GM23248 (cell line): ENCODE measurements at places on chromosomes 7 and 10. TPM values are rescaled to one million over a fixed set of nuclear protein-coding genes. Genes with fewer than 3 reads are reported as not detected.

DNA sequence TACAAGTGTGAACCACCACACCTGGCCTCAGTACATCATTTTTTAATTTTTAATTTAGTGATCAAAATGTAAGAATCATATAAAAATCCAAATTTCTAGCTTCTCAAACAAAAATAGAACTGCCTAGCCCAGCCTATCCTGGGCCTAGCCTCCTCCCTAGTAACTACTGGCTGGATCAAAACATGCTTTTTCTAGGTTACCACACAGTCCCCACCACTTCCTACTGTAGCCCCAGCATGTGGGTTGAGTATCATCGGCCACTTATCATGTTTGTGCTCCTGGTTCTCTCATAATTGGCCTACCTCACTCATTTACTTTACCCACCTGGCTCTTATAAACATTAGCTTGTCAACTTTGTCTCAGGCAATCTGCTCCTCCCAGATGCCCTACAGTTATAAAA, 52.9 kb downstream of the DNAJC12 start:
- peaks cover 1% of the 10 kb centered on the region; the same call in 1 of the 2 replicates for H3K4me1 ChIP-seq
- no peak for DNase-seq
- H3K27me3 ChIP-seq: no peaks in the 10 kb centered on the region; the same call in 1 of the 2 replicates
- H3K27ac ChIP-seq: no peak overlapping the region

- no peaks in the 10 kb centered on the region for H3K27me3 ChIP-seq
- H3K36me3 ChIP-seq: no peaks in the 10 kb centered on the region
- H3K27ac ChIP-seq: no peak overlapping the region
- H3K4me1 ChIP-seq: no peaks in the 10 kb centered on the region
Measured at GRCh38 chr7:48611993-48612392, 312.4 kb upstream of the CDC14C start.

DNA sequence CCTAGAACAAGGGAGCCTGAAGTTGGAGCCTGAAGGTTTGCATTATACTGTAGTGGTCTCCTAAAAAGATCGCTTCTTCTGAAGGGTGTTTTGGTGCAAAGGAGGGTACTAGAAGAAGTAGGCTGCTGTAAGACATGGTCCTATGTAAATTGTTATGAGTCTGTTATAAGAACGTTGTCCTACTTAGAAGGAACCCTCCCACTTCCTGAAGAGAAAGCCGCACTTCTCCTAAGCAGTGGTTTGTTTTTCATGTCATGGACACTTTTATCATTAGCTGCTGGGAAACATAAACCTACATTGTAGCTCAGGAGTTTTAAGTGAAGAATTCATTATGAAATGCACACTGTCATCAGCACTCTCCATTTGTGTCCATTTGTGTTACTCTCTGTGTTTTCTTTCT, 129.1 kb upstream of the ITGB1 start:
- no peaks in the 10 kb centered on the region for H3K4me1 ChIP-seq
- no peak overlapping the region for H3K27ac ChIP-seq
- H3K4me3 ChIP-seq: no peak overlapping the region
- DNase-seq: no peak

DNA sequence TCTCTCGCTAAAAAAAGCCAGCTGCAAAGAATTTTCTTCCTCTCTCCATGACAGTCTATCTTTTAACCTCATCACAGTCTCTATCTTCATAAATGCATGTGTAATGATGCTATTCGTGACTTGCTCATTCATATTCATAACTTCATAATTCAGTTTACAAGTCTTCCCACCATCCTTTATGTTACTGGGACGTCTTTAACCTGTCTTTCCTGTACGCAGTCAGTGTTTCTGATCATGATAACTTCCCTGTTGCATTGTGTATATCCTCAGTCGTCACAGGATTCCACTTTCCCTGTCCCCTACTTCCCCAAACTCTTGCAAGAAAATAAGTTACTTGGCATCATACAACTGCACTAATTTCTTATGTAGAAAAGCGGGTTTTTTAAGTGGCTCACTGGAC, 165.6 kb upstream of the ASAH2 start:
- DNase-seq: peak; percentile 23
- H3K4me3 ChIP-seq: peak overlapping the region; percentile 93
- H3K27me3 ChIP-seq: no peaks in the 10 kb centered on the region
- H3K36me3 ChIP-seq: no peaks in the 10 kb centered on the region

DNA sequence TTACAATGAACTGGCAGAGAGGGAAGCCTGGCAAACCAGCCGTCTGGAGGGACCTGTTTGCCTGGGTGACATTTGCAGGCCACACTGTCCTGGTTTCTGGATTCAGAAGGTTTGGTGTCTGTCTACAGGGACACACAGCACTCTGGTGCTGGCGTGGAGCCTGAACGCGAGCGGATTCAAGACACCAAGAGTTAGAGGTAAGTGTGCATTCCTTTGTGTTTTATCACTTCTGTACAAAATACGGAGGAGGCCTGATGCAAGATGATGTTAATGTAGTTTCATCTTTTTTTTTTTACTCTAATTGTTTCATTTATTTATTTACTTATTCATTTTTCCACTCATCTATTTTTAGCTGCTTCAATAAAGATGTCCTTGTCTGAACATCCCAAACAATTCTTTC, 485.3 kb upstream of the ADARB2 start:
- no peak overlapping the region for H3K4me3 ChIP-seq
- no peaks in the 10 kb centered on the region for H3K36me3 ChIP-seq
- no peak overlapping the region for H3K27ac ChIP-seq

GRCh38 chr7:25395976-25396375, 167.7 kb upstream of the NPVF start:
- no peak for DNase-seq
- H3K27ac ChIP-seq: no peak overlapping the region
- no peaks in the 10 kb centered on the region for H3K36me3 ChIP-seq
- H3K27me3 ChIP-seq: no peaks in the 10 kb centered on the region
- H3K4me1 ChIP-seq: no peaks in the 10 kb centered on the region

GRCh38 chr7:117654780-117655179, 175.0 kb downstream of the CFTR start:
- DNase-seq: no peak
- no peak overlapping the region for H3K27ac ChIP-seq
- H3K4me3 ChIP-seq: no peak overlapping the region
- H3K36me3 ChIP-seq: no peaks in the 10 kb centered on the region

GRCh38 chr10:118805146-118805545, 50.4 kb upstream of the CACUL1 start:
- H3K36me3 ChIP-seq: no peaks in the 10 kb centered on the region
- H3K4me1 ChIP-seq: no peaks in the 10 kb centered on the region
- no peak overlapping the region for H3K27ac ChIP-seq
- DNase-seq: no peak
- peaks cover 6% of the 10 kb centered on the region for H3K27me3 ChIP-seq

DNA sequence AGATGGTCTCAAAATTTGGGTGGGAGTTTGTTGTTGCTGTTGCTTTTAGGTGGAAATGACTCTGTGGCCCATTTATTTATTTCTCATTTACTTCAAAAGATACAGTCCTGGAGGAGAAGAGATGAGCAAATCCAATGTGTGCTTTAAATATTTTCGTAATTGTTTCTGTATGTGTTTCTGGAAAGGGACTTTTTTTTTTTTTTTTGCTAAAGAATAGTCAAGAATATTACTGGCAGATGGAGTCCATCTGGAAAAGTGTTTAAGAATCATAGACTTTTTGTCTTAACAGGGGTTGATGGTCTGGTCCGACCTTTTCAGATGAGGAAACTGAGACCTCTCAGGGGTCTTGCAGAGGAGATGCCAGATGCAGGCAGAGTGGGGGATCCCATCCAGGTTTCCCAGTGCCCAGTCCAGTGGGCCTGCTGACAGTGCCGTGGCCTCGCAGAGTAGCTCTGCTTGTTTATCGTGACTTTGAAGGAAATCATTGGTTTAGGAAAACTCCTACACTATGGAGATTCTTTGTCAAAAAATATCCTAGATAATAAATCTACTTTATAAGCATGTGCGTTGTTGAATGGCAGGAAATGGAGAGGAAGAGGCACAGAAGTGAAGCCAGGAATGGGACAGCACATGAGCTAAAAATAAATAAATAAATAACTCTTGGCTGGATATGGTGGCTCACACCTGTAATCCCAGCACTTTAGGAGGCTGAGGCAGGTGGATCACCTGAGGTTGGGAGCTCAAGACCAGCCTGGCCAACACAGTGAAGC, 164.3 kb upstream of the SVIL start:
- H3K27me3 ChIP-seq: no peaks in the 10 kb centered on the region
- peaks cover 42% of the 10 kb centered on the region for H3K4me1 ChIP-seq
- no peak overlapping the region for H3K4me3 ChIP-seq
- H3K36me3 ChIP-seq: no peaks in the 10 kb centered on the region
- peak; percentile 45 for DNase-seq

GRCh38 chr10:58081353-58081752, 186.3 kb downstream of the IPMK start:
- no peak overlapping the region for H3K4me3 ChIP-seq
- H3K27ac ChIP-seq: no peak overlapping the region
- no peaks in the 10 kb centered on the region for H3K4me1 ChIP-seq
- DNase-seq: no peak
- H3K36me3 ChIP-seq: no peaks in the 10 kb centered on the region
- peaks cover 11% of the 10 kb centered on the region for H3K27me3 ChIP-seq

Gene TACC2
- 4.3 and 5.8 TPM in 2 replicates for total RNA-seq

Gene WNT8B
- total RNA-seq: not detected in 2 replicates
